ENCODE measurements at places on chromosomes 11 and 22.

DNA sequence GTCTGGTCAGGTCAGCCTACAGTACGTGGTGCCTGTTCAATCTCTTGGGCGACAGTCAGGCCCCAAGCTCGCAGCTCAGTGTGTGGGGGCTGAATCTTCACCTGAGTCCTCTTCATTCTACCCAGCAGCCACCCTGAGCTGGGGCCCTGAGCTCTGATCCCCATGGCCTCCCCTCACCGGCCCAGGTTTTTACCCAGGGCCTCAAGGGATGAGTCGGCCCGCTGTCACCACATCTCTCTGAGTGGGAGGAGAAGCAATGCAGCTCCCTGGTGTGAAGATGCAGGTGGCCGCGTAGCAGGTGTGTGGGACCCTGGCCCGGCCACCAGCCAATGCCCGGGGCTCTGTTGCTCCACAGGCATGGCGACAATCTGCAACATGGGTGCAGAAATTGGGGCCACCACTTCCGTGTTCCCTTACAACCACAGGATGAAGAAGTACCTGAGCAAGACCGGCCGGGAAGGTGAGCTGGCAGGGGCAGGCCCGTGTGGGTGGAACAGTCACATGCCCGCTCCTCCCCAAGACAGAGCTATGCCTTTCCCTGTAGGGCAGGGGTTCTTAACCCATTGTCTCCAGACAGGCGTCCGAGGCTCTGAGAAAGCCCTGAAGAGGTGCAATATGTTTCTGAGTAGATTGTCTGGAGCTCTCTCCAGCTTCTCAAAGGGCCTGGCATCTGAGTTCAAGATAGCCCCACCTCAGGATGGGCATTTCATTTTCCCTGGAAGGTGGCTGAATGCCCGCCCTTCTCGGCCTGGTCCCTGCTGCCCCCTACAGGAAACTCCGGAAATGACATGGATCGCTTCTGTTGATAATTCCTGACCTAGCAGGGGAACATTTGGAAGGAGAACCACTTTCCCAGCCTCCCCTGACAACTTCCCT is 26.9 kb downstream of the POLR3H start:
- no peak overlapping the region for H3K4me3 ChIP-seq
- peak; percentile 64 for DNase-seq
- peaks cover 5% of the 10 kb centered on the region for H3K4me1 ChIP-seq
- H3K27me3 ChIP-seq, result no peaks in the 10 kb centered on the region
- H3K27ac ChIP-seq, result no peak overlapping the region
- peaks cover 31% of the 10 kb centered on the region for H3K36me3 ChIP-seq

GRCh38 chr11:113555071-113555619 is 79.9 kb upstream of the DRD2 start:
- H3K27me3 ChIP-seq, result no peaks in the 10 kb centered on the region
- H3K4me1 ChIP-seq, result 0 out of 2 replicates have a peak, but pooled peaks cover 3% of the 10 kb centered on the region
- no peak overlapping the region for H3K4me3 ChIP-seq
- no peaks in the 10 kb centered on the region for H3K36me3 ChIP-seq

DNA sequence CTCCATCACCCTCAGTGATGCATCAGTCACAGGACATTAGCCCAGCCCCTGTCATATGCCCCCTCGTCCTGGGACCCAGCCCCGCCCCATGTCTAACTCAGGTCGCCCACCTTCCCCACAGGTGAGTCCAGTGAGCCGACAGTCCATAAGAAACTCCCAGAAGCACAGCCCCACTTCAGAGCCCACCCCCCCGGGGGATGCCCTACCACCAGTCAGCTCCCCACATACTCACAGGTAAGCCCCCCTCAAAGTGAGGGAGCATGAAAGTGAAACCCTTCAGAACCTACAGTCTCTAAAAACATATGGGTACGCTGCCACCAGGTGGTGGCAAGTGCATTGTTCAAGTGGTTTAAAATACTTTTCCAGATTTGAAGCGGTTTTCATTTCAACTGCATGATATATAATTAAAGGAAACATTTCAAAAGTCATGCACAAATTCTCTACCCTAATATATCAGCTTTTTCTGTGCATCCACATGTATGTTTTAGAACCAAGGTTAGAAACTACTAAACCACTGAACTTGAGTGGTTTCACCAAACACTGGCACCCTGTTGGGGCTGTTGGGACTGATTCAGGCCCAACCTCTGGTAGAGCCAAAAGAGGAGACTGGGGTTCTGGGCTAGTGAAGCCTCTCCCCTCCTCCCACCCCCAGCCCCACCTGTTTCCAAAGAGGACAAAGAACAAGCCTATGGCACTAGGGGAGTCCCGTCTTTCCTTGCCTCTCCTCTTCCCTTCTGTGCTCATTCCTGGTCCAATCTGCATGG is 17.3 kb downstream of the EPS8L2 start:
- H3K4me1 ChIP-seq, result no peaks in the 10 kb centered on the region
- no peaks in the 10 kb centered on the region for H3K27me3 ChIP-seq
- H3K4me3 ChIP-seq, result peak overlapping the region; percentile 55
- DNase-seq, result peak; percentile 38
- H3K36me3 ChIP-seq, result no peaks in the 10 kb centered on the region

GRCh38 chr11:103170865-103171264 is 61.6 kb downstream of the DYNC2H1 start:
- no peak overlapping the region for H3K27ac ChIP-seq
- no peak for DNase-seq
- H3K36me3 ChIP-seq, result no peaks in the 10 kb centered on the region
- H3K27me3 ChIP-seq, result no peaks in the 10 kb centered on the region
- H3K4me3 ChIP-seq, result no peak overlapping the region

GRCh38 chr11:16226245-16226644 is 130.1 kb downstream of the SOX6 start:
- no peak overlapping the region for H3K4me3 ChIP-seq
- no peak for DNase-seq
- H3K27ac ChIP-seq, result no peak overlapping the region
- no peaks in the 10 kb centered on the region for H3K36me3 ChIP-seq
- H3K4me1 ChIP-seq, result no peaks in the 10 kb centered on the region
- H3K27me3 ChIP-seq, result no peaks in the 10 kb centered on the region

DNA sequence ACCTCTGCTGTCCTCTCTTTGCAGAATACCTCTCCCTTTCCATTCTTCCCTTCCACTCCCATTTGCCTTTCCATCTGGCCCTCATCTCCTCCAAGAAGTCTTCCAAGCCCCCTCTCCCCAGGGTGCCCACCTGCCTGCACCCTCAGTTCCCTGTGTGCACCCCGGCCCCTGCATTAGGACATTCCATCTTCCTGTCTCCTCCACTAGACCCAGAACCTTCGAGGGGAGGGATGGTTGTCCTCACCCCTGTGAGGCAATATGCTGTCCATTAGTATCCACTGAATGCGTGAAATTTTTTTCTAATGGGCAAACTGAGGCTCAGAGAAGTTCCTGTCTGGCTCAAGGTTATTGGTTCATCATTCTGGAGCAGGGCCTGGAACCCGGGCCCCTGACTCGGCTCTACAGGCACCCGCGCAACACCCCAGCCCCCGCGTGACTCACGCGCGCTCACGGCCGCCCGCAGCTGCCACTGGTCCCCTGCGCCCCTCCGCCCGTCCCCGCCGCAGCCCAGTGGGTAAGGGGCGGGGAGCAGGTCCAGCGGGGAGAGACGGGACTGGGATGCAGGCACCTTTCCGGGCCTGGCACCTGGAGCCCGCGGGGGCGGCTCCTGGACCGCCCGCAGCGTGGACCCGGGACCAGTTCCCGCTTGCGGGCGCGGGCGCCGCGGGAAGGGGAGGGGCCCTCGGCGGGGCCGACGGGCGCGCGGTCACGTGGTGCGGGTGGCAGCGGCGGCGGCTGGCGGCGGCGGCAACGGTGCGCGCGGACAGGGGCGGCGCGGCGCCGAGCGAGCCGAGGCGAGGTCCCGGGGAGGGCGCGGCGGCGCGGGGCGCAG is 7.0 kb downstream of the SEPTIN3 start:
- H3K27ac ChIP-seq, result no peak overlapping the region
- no peaks in the 10 kb centered on the region for H3K36me3 ChIP-seq
- no peak for DNase-seq

DNA sequence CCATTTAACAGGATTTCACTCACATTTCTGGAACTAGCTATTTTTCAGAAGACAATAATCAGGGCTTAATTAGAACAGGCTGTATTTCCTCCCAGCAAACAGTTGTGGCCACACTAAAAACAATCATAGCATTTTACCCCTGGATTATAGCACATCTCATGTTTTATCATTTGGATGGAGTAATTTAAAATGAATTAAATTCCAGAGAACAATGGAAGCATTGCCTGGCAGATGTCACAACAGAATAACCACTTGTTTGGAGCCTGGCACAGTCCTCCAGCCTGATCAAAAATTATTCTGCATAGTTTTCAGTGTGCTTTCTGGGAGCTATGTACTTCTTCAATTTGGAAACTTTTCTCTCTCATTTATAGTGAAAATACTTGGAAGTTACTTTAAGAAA is 9.2 kb downstream of the PRSS23 start:
- H3K27me3 ChIP-seq, result no peaks in the 10 kb centered on the region
- peaks cover 14% of the 10 kb centered on the region for H3K36me3 ChIP-seq
- no peak for DNase-seq
- H3K4me1 ChIP-seq, result peaks cover 1% of the 10 kb centered on the region

GRCh38 chr11:114315749-114316368 is 19.7 kb downstream of the NNMT start:
- DNase-seq, result no peak
- no peaks in the 10 kb centered on the region for H3K27me3 ChIP-seq
- H3K4me3 ChIP-seq, result no peak overlapping the region
- no peak overlapping the region for H3K27ac ChIP-seq
- H3K36me3 ChIP-seq, result no peaks in the 10 kb centered on the region

GRCh38 chr11:2655016-2655719 is 44.6 kb downstream of the KCNQ1OT1 start:
- H3K4me3 ChIP-seq, result no peak overlapping the region
- peaks cover 10% of the 10 kb centered on the region for H3K27me3 ChIP-seq
- no peak for DNase-seq
- H3K4me1 ChIP-seq, result no peaks in the 10 kb centered on the region
- no peak overlapping the region for H3K27ac ChIP-seq
